ENCODE measurements at places on chromosomes 5 and 9.

- DNase-seq = no peak
Measured at GRCh38 chr5:136046246-136046645, 17.5 kb downstream of the TGFBI start.

- no peak for DNase-seq
Measured at GRCh38 chr5:174195517-174195916, 150.0 kb downstream of the NSG2 start.

DNA sequence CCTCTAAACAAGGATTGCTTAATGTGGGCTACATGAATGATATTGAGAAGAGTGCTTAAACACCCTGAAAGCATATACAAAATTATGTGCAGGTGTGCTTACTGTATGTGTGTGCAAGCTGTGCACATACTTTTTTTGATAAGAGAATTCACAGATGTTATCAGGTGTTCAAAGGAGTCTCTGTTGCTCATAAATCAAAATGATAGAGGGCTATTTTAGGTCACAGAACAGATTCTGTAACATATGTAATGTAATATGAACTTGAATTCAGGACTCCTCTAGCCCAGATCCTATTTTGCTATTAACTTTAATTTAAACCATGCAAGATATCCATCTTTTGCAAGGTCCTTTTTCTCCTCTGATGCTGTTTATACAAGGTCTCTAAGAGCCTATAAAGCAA, 38.2 kb downstream of the CCDC192 start:
- no peak for DNase-seq

DNA sequence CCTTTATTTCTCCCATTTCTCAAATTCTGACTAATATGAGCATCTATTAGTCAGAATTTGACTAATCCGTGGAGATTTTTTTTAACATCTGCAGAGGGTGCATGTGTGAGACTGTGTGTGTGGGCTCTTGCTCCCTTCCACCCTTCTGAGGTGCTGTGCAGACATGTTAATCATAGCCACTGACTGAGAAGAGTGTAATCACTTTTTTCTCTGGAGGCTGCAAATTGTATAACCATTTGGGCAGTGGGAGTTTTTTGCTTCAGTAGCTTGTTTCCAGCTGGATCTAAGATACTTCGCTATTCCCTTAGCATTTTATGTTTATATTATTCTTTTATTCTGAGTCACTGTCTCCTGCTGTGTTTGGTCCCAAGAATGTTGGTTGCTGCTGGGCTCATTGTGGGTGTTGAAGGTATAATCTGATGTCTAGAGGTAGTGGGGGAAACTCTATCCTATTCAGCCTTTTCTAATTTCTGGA, 66.2 kb downstream of the ARHGEF28 start:
- DNase-seq = no peak

DNA sequence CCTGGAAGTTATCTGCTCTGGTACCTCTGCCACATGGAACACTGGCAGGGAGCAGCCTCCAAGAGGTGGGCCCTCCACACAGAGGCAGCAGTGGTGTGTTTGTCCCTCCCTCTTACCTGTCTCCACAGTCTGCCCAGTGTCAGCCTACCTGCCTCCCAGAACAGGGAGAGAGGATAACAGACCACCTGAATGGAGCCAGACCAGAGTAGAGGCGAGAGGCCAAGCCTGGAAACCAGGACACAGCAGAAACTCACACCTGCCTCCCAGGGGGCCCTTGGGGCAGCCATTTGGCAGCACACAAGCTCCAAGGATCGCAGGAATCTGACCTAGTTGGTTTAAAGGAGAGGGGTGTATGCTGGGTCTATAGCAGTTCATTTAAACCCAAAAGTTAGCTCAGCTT, 100.2 kb upstream of the ZNF366 start:
- no peak for DNase-seq

DNA sequence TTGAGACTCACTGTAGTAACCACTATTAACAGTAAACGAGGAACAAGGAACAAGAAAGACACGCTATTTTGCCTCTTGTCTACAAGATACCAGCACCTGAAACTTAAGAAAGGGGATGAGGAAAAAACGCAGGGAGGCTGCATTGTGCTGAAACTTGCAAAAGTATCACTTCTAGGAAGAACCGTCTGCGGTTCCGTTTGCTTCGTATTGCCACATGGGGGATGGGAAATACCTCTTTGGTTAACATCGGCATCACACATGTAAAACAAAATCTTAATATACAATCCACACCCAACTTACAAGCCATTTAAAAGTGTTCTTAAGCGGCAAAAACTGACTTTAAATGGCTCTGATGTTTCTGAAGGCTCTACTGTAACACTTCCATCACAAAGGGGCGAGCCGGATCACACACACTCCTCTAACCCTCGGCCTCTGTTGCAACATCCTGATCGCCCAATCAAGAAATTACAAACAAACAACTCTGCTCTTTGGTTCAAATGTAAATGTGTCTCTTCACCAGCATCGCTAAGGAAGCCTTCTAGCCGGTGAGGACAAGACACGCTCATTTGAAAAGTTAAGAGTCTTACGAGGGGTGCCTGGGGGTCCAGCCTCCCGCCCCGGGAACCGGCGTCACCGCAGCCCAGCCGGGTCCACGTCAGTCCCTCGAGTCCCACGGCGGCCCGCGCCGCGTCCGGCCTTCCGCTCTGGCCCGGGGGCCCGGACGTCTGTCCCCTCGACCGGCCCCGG, 621 bp downstream of the SEC16A start:
- DNase-seq = no peak

- DNase-seq = no peak
Measured at GRCh38 chr9:34446468-34446891, 11.9 kb downstream of the FAM219A start.

DNA sequence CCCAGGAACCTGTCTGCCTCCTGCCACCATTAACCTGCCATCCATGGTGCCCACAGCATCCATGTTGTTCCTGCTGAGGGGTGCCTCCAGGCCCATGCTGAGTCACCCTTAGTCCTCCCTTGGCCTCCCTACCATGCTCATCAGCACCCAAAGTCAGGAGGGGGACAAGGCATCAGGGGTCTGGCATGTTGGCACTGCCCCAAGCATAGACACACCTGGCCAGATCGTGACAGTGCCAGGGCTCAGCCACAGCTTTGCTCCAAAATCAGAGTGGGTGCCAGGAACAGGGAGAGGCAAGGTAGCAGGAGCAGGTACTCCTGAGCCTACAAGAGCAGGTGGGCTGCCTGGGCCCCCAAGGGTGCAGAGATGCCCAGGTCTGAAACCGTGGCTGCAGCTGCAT, 566.6 kb downstream of the TLE1 start:
- DNase-seq = no peak

DNA sequence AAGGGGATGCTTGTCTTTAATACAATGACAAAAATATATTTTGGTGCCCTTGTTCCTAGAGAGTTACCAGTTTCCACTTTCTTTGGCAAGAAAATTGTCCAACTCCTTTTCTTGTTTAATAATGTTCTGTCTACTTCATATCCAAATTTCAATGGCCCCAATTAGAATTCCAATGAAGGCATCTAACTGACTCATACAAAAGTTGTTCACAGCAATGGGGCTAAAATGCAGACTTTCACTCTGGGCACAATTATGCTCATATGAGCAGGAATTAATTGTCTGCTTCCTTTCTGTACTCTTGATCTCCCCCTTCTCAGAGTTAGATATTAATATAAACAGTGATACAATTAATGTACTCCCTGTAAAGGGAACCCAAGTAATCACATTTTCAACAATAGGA, 42.1 kb upstream of the ZNF622 start:
- no peak for DNase-seq

Data from kidney epithelial cell (primary cell).